ENCODE measurements at places on chromosomes 3 and 15. TPM values are rescaled to one million over a fixed set of nuclear protein-coding genes. Genes with fewer than 3 reads are reported as not detected.

DNA sequence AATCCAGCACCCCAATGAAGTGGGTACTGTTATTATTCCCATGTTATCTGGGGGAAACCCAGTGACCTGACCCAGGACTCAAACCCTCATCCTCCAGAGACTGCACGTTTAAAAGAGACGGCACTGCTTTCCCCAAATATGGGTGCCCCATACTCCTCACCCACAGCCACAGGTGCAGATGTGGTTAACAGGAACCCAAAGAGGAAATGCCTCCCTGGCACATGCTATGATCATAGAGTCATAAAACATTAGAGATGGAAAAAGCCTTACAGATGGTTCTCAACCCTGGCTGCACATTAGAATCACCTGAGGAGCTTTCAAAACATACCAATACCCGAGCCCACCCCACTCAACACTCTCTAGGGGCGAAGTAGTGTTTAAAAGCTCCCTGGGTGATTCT lies 111.5 kb downstream of the SEMA5B start:
- peaks cover 31% of the 10 kb centered on the region for H3K27me3 ChIP-seq
- H3K4me1 ChIP-seq, result no peaks in the 10 kb centered on the region
- H3K27ac ChIP-seq, result no peak overlapping the region

GRCh38 chr15:32857732-32858131 lies 139.9 kb downstream of the GREM1 start:
- H3K4me3 ChIP-seq, result no peak overlapping the region
- no peaks in the 10 kb centered on the region for H3K36me3 ChIP-seq
- peaks cover 44% of the 10 kb centered on the region for H3K4me1 ChIP-seq
- no peaks in the 10 kb centered on the region for H3K27me3 ChIP-seq
- no peak for DNase-seq

GRCh38 chr3:135448520-135448919 lies 517.0 kb upstream of the PPP2R3A start:
- DNase-seq, result no peak
- H3K27me3 ChIP-seq, result no peaks in the 10 kb centered on the region
- no peaks in the 10 kb centered on the region for H3K4me1 ChIP-seq

DNA sequence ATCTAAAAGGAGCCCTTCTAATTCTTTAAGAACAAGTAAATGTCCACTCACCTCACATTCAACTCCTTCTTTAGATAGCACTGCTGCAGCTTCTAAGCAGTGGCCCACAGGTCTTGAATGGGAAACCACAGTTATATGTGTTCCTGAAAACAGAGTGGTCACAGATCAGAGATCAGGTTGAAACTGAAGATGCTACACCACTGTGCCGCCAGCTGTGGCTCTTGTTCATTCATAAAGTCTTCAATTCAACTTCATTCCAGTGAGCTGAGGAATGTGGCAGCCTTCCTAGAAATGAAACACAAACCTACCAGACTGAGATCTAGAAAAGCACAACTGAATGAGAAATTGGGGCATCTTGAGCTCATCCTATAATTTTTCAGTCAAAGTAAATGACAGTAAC lies 4.0 kb downstream of the PDHB start:
- H3K27ac ChIP-seq, result no peak overlapping the region
- H3K36me3 ChIP-seq, result peaks cover 65% of the 10 kb centered on the region
- H3K27me3 ChIP-seq, result no peaks in the 10 kb centered on the region
- no peak for DNase-seq

GRCh38 chr15:74336061-74337005 lies 31.1 kb downstream of the CYP11A1 start:
- peak; percentile 93 for DNase-seq
- no peaks in the 10 kb centered on the region for H3K27me3 ChIP-seq
- peaks cover 16% of the 10 kb centered on the region for H3K4me1 ChIP-seq
- H3K27ac ChIP-seq, result peak overlapping the region; percentile 5
- no peaks in the 10 kb centered on the region for H3K36me3 ChIP-seq

- H3K36me3 ChIP-seq, result no peaks in the 10 kb centered on the region
- no peak overlapping the region for H3K4me3 ChIP-seq
- no peaks in the 10 kb centered on the region for H3K4me1 ChIP-seq
- DNase-seq, result no peak
- no peak overlapping the region for H3K27ac ChIP-seq
- H3K27me3 ChIP-seq, result no peaks in the 10 kb centered on the region
Measured at GRCh38 chr15:20659265-20659664, 117.7 kb upstream of the GOLGA6L6 start.

GRCh38 chr15:85019815-85020590 lies 38.3 kb downstream of the PDE8A start:
- DNase-seq, result peak; percentile 67
- no peaks in the 10 kb centered on the region for H3K27me3 ChIP-seq
- H3K4me1 ChIP-seq, result peaks cover 16% of the 10 kb centered on the region
- H3K4me3 ChIP-seq, result no peak overlapping the region
- no peaks in the 10 kb centered on the region for H3K36me3 ChIP-seq

DNA sequence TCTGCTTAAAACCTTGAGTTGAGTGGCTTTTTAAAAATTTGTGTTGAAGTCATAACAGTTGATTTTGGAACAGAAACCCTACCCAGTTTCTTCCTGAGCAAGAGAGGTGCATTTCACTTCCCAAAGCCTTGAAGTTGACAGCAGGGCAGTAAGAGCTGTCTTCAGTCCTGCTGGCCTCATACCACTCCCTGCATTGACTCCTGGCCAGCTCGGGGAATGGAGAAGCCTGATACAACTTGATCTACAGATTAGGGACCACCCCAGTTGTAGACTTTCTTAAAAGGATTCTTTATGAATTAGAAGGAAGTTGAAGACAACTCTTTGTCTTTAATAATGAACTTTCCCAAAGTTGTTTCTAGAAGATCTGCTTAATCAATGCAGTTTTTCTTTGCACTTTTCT lies 90.6 kb upstream of the FLNB start:
- peaks cover 13% of the 10 kb centered on the region for H3K4me1 ChIP-seq
- DNase-seq, result no peak
- H3K27me3 ChIP-seq, result no peaks in the 10 kb centered on the region
- peak overlapping the region; percentile 21 for H3K27ac ChIP-seq

DNA sequence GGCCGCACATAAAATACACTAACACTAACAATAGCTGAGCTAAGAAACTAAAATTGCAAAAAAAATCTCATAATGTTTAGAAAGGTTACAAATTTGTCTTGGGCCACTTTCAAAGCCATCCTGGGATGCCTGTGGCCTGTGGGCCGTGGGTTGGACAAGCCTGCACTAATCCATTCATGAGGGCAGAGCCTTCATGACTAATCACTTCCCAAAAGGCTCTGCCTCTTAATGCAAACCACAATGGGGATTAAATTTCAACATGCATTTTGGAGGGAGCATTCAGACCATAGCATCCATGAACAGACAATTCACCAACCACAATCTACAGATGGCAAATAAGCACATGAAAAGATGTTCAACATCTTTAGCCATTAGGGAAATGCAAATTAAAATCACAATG lies 128.2 kb downstream of the SUCLG2 start:
- H3K4me3 ChIP-seq, result no peak overlapping the region
- H3K27me3 ChIP-seq, result no peaks in the 10 kb centered on the region
- H3K4me1 ChIP-seq, result peaks cover 41% of the 10 kb centered on the region
- no peak for DNase-seq
- H3K27ac ChIP-seq, result peak overlapping the region; percentile 11
- no peaks in the 10 kb centered on the region for H3K36me3 ChIP-seq

- no peak overlapping the region for H3K4me3 ChIP-seq
- no peak overlapping the region for H3K27ac ChIP-seq
- peaks cover 2% of the 10 kb centered on the region for H3K4me1 ChIP-seq
- H3K36me3 ChIP-seq, result no peaks in the 10 kb centered on the region
- no peaks in the 10 kb centered on the region for H3K27me3 ChIP-seq
Measured at GRCh38 chr3:81277853-81278252, 483.6 kb downstream of the GBE1 start.

GRCh38 chr3:155352900-155353490 lies 59.5 kb upstream of the STRIT1 start:
- H3K36me3 ChIP-seq, result no peaks in the 10 kb centered on the region
- no peaks in the 10 kb centered on the region for H3K4me1 ChIP-seq
- no peaks in the 10 kb centered on the region for H3K27me3 ChIP-seq
- no peak overlapping the region for H3K4me3 ChIP-seq
- no peak overlapping the region for H3K27ac ChIP-seq

DNA sequence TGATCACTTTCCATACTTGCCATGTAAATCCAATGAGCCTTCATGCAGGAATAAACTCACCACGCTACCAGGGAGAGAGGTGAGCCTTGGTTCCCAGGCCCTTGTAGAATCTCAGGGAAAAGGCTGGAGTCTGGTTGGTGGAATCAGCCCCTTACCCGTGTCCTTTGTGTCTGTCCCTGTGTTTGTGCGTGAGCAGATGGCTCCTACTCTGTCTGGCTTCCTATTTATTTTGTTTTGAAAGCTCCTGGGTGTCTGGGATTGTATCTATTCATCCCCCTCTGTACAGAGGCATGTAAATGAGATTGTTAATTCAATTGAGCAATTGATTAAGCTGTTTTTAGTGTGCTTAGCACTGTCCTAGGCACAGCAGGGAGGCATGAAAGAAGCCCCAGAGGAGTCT lies 278.1 kb downstream of the THSD4 start:
- H3K4me1 ChIP-seq, result no peaks in the 10 kb centered on the region
- no peak overlapping the region for H3K4me3 ChIP-seq
- H3K36me3 ChIP-seq, result no peaks in the 10 kb centered on the region
- no peak overlapping the region for H3K27ac ChIP-seq

DNA sequence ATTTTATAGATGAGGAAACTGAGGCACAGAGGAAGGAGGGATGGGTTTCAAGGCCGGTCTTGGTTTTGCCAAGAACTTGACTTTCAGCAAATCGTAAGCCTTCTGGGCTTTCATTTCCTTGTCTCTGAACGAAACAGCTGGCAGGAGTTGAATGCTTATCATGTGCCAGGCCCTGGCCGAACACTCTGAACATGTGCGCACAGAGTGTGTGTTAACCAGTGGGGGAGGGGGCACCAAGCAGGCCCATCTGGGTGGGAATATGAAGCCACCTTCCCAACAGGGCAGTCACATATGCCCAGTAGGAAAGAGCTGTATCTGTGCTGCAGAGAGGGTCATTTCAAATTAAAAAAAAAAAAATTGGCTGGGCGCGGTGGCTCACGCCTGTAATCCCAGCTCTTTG lies 29.3 kb downstream of the ZNF710 start:
- no peak overlapping the region for H3K27ac ChIP-seq
- no peak overlapping the region for H3K4me3 ChIP-seq
- no peaks in the 10 kb centered on the region for H3K36me3 ChIP-seq
- no peaks in the 10 kb centered on the region for H3K27me3 ChIP-seq
- H3K4me1 ChIP-seq, result peaks cover 24% of the 10 kb centered on the region
- DNase-seq, result no peak

DNA sequence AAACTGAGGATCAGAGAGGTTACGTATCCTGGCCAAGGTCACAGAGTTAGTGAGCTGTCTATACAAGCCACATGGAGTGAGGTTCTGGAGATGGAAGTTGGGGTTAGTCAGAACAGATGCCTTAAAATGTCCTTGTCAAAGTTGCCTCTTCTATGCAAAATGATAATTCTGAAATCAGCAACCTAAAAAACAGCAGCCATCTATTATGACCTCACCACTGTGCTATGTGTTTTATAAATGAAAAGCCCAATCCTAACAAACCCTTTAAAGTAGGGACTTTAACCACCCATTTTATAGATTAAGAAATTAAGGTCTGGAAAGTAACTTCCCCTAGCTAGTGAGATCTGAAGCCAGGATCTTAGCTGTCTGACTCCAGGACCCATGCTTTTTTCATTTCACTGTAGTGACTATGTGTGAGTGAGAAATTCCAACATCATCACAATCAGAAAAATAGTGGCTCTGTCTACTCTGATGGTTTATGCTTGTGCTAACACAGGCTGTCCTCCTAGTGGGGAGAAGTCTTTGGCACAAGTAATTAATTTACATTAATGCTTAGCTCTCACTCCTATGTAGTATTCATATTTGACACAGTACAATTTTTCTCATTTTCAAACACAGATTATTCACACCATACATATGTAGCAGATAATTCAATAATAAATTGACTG lies 143.6 kb downstream of the ANO10 start:
- no peaks in the 10 kb centered on the region for H3K4me1 ChIP-seq
- no peak overlapping the region for H3K27ac ChIP-seq
- no peaks in the 10 kb centered on the region for H3K27me3 ChIP-seq
- H3K36me3 ChIP-seq, result no peaks in the 10 kb centered on the region
- H3K4me3 ChIP-seq, result no peak overlapping the region
- DNase-seq, result no peak

GRCh38 chr3:45870099-45870498 lies 16.2 kb upstream of the CCR9 start:
- H3K4me1 ChIP-seq, result no peaks in the 10 kb centered on the region
- DNase-seq, result no peak
- H3K27me3 ChIP-seq, result peaks cover 44% of the 10 kb centered on the region
- H3K36me3 ChIP-seq, result no peaks in the 10 kb centered on the region
- no peak overlapping the region for H3K27ac ChIP-seq
- H3K4me3 ChIP-seq, result no peak overlapping the region

DNA sequence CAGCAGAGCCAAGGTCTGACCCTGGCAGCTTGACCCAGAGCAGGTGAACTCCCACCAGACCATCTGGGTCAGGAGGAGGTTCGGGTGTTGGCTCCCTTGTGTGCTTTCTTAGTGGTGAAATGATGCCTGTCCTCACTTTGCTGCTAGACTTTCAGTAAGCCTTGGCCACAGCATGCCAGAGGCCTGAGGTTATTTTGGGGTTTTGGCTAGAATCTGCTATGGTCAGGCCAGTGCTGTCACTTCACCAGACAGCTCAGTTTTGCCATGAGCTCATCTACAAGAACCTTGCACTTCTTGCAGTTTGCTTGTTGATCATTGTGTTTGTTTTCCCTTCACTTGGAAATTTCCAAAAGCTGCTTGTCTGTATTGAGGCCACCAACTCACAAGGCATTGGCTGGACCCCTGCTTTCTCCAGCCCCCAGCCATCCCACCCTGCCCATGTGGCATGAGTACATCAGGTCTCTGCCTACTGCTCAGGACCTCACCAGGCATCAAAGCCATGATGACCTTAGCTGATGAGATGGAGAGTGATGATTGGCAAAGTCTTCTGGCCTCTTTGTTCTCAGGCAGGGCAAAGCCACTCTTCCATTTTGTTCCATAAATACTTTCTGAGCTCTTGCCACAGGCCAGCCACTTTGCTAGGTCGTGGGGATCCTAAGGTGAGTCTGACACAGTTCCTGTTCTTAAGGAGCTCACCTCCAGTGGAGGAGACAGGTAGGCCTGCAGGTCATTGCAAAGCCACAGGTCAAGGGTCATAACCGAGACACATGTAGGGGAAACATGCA lies 122.6 kb downstream of the ARNT2 start:
- no peaks in the 10 kb centered on the region for H3K27me3 ChIP-seq
- peaks cover 63% of the 10 kb centered on the region for H3K4me1 ChIP-seq

GRCh38 chr3:157081626-157082210 lies 78.2 kb downstream of the CCNL1 start:
- peaks cover 49% of the 10 kb centered on the region for H3K4me1 ChIP-seq
- H3K36me3 ChIP-seq, result no peaks in the 10 kb centered on the region
- peak overlapping the region; percentile 28 for H3K4me3 ChIP-seq
- peak overlapping the region; percentile 85 for H3K27ac ChIP-seq

INO80 gene
- total RNA-seq, result 28.0 TPM

PLSCR5 gene
- total RNA-seq, result not detected

FBXL2 gene
- 23.6 TPM for total RNA-seq

CCR3 gene
- not detected for total RNA-seq

AADACL2 gene
- not detected for total RNA-seq

TPRA1 gene
- 29.5 TPM for total RNA-seq

DAPK2 gene
- 23.5 TPM for total RNA-seq

IMPG2 gene
- total RNA-seq, result 0.36 TPM

GP5 gene
- 0.36 TPM for total RNA-seq

LSAMP gene
- 3.3 TPM for total RNA-seq

Measured in osteoblast (primary cell).